ENCODE measurements at places on chromosomes 1 and 21. TPM values are rescaled to one million over a fixed set of nuclear protein-coding genes. Genes with fewer than 3 reads are reported as not detected.

VPS26C gene
- 21.4 TPM for total RNA-seq

XCL1 gene
- not detected for total RNA-seq

- DNase-seq = peak; percentile 79
These were observed 36.4 kb upstream of the HHAT start for GRCh38 chr1:210292231-210292871.

- peak; percentile 93 for DNase-seq
These were observed 4.9 kb downstream of the AHDC1 start for GRCh38 chr1:27598902-27599528.

HOOK1 gene
- total RNA-seq = 19.7 TPM

- DNase-seq = no peak
These were observed 247.9 kb downstream of the FGGY start for GRCh38 chr1:59544615-59545293.

RORC gene
- 19.1 TPM for total RNA-seq

- no peak for DNase-seq
These were observed 848 bp downstream of the CTTNBP2NL start for GRCh38 chr1:112396653-112397471.

PRKAA2 gene
- 12.1 TPM for total RNA-seq

DNA sequence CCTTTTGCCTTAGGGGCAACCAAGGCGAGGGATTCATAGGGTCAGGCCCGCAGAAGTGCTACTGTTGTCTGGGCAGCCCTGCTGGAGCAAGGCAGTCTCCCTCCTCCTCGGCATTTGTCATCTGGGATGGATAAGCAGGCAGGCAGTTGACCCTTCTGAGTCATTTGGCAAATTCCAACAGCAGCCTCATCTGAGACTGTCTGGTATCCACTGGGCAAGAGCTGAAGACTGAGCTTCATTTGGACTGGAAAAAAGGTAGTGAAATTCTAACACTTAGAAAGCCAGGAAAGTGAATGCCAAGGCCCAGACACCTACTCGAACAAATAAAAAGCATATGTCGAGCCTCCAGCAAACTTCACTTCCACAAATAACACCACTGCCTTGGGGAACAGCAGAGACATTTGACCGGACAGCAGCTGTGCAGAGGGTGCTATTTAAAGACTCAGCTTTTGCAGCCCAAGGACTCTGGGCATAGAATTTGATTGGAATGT lies 4.0 kb upstream of the ZBTB40 start:
- no peak for DNase-seq

AIM2 gene
- 1.6 TPM for total RNA-seq

- DNase-seq = no peak
These were observed 135.2 kb upstream of the TIAM1 start for GRCh38 chr21:31479222-31479621.

DNA sequence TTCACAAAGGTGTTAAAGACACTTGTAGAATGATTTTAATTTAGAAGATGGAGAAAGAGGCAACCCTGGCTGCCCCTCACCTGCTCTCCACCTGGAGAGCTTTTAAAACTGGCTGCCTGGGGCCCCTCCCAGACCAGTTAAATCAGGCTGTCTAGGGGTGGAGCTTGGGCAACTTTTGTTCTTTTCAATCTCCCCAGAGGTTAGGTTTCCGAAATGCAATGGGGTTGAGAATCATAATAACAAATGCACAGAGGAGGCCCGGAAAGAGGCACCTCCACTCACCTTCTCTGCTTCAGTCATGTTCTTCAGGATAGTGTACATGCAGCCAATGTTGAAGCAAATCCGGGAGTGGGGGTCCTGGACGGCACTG lies 400 bp downstream of the NCF2 start:
- no peak for DNase-seq

- no peak for DNase-seq
These were observed 46.3 kb downstream of the COL18A1 start for GRCh38 chr21:45451091-45451740.

- DNase-seq = peak; percentile 16
These were observed 176.3 kb upstream of the C1orf174 start for GRCh38 chr1:4076346-4076745.

DNA sequence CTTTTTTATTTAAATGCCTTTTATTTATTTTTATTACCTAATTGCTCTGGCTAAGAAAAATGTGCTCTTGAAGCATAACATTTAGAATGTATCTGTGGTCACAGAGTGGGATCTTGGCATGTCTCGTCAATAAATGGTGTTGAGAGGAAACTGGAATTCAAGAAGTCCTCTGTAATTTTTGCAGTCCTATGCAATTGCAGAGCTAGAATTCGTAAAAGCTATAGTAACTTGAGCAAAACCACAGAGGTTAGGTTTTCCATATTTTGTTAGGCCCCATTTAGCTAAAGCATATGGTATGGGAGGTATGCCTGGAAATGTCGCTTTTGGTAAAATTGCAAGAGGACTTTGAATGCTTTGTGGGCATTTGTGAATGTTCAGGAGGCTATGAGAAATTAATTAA lies 466.7 kb upstream of the NFIA start:
- DNase-seq = no peak

Measured in stomach (tissue), 19 donors.